NCI-H146 (cell line): ENCODE measurements at places on chromosomes 2 and 18.
A peak's percentile ranks its signal among the peaks of the same experiment; 100 is the strongest.

GRCh38 chr2:143296089-143296488 is 166.9 kb downstream of the ARHGAP15 start:
- DNase-seq: no peak

GRCh38 chr2:162520959-162521358 is 177.0 kb downstream of the GCA start:
- DNase-seq: peak; percentile 2

DNA sequence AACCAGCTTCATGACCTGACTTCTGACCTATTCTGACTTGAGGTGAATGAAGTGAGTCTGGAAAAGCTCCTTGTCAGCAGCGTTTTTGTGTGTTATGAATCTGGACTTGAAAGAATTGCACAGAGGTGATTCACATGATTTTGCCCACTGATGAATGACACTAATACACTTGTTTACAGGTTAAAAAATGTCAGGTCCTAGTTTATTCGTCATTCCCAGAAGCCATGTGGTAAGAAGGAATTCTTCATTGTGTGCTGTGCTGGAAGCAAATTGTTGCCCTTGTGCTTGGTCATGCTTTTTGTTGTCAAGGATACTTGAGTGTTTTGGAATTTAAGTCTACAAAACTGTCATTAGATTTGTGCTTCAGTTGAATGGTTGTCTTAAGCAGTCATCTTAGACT is 15.5 kb downstream of the SEC11C start:
- no peak for DNase-seq

DNA sequence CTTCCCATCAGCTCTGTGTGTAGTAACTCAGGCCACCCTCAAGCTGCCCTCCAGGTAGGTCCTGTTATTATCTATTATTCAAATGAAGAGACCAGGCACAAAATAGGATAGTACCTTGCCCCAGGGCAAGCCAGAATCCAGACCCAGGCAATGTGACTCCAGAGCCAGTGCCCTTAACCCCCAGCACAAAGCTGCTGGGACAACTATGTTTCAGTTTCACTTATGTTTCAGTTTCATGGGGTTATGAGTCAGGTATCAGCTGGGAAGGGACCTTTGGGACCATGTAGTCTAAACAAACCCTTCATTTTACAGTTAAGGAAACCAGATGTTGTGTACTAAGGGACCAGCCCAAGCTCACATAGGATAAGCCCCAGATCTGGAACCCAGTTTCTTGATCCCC is 10.0 kb downstream of the HK2 start:
- DNase-seq: no peak

GRCh38 chr18:8705961-8706790 is 820 bp downstream of the MTCL1 start:
- peak; percentile 57 for DNase-seq

GRCh38 chr2:10057231-10058107 is 14.1 kb downstream of the KLF11 start:
- DNase-seq: no peak

GRCh38 chr2:237873421-237873831 is 14.0 kb downstream of the RAMP1 start:
- DNase-seq: no peak

DNA sequence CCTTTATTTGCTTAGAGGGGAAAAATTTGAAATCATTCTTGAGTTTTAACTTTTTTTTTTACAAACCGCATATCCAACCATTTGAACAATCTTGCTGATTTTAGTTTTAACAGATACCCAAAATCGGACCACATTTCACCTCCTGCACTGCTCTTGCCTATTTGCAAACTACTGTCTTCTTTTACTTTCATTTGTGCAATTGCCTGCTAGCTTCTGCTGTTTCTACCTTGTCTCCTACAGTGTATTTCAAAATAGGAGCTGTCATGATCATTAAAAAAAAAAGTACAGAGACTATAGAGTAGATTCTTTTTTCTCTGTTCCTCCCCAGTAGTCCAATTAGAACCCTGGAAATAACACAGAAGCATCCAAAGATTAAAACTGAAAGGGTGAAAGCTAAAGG is 1081.2 kb downstream of the SOCS6 start:
- no peak for DNase-seq

- no peak for DNase-seq
Observed at GRCh38 chr2:214217599-214217998, 193.3 kb upstream of the VWC2L start.

GRCh38 chr2:218736531-218736930 is 25.9 kb downstream of the TTLL4 start:
- DNase-seq: no peak

DNA sequence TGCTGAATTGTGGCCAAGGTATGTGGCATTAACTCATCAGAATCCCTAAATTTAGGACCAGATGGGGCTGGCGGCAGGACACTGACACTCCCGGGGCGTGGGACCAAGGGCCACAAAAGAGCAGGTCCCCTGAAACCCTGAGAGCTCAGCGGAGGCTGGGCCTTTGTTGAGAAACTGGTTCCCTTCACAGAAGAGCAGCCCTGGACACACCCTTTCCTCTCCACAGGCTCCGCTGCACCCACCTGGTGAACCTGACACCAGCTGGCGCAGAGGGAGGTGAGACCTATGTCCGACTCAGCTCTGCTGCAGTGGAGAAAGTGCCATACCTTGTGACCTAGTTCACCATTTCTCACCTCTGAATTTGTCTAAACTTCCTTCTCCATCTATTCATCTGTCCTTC is 119.5 kb downstream of the RTP5 start:
- no peak for DNase-seq

GRCh38 chr18:37499044-37499443 is 66.6 kb downstream of the CELF4 start:
- peak; percentile 96 for DNase-seq

- DNase-seq: no peak
Observed at GRCh38 chr2:65489269-65489668, 56.9 kb upstream of the SPRED2 start.

DNA sequence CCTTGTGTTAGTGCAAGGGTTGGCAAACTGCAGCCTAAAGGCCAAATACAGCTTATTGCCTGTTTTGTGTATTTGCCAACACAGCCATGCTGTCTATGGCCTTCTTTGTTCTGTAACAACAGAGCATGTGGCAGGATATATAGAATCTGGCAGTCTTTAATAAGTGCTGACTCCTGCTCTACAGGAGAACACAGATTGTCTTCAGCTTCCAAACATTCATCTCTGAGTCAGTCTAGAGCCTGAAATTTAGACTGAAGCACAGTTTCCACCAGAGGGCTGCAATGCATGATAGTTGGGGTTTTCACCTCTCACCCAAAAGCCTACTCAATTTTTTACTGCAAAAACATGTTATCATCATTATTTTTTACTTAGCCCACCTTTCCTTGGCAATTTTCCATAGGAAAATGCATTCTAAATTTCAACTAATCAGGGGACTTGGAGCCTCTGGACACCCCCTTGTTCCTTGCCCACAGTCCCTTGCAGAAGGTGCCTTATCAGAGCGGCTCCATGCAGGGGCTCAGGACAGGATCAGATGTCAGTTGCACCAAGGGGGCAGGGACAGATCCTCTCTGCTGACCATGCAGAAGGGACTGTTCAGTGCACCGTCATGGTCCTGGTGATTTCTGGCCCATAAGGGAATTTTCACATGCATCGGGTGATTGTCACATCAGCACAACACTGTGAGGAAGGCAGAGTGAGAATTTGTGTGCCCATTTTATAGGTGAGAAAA is 12.4 kb downstream of the IL37 start:
- no peak for DNase-seq

- DNase-seq: no peak
Observed at GRCh38 chr2:17912266-17912691, 33.8 kb downstream of the KCNS3 start.

DNA sequence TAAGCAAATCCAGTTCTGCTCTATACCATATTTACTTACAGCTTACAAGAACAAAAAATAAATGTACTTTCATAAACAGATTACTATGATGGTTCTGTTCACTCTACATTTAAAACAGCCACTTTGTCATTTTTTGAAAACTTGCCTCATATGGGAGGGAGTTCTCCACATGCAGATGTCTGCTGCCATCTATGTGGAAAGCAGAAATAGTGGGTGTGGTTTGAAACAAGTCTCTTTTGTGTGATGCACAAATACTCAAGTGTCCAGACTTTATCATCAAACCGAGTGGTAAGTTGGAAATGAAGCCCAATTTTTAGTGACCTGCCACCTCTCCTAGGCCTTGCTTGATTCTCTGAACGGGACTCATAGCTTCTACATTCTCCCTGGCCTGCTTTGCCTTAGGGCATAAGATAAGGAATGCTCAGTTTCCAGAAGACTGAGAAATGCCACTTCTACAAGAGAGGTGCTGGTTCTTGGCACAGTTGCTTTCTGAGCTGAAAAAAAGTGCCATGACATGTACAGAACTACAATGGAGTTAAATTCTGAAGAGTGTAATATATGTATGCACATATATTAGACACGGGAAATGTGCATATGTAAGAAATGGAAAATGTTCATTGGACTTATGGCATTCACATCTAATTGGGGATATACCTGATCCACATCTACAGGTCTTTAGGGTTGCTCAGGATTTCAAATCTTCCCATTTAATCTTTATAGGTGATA is 221.0 kb downstream of the SLC8A1 start:
- peak; percentile 23 for DNase-seq

- no peak for DNase-seq
Observed at GRCh38 chr2:156476850-156477206, 40.6 kb downstream of the GPD2 start.

DNA sequence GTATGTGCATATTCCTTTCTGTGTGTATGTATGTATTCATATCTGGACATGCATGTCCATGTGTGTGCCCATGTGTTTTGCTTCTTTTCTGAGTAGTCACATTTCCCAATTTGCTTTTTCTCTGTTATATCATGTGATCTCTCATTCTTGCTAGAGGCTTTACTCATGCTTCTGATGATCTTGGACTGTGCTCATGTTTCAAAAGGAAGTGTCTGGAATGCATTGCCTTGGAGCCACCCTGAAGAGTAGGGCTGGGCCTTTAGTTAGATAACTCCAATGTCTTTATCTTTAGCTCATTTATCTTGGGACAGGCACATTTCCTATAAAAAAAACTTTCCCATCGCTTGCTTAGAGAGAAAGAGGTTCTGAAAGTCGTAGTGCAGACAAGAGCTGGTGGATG is 859.2 kb downstream of the CNTNAP5 start:
- DNase-seq: no peak

GRCh38 chr2:74884866-74885265 is 50.9 kb downstream of the HK2 start:
- no peak for DNase-seq

- no peak for DNase-seq
Observed at GRCh38 chr2:36556842-36557241, 41.1 kb downstream of the FEZ2 start.

DNA sequence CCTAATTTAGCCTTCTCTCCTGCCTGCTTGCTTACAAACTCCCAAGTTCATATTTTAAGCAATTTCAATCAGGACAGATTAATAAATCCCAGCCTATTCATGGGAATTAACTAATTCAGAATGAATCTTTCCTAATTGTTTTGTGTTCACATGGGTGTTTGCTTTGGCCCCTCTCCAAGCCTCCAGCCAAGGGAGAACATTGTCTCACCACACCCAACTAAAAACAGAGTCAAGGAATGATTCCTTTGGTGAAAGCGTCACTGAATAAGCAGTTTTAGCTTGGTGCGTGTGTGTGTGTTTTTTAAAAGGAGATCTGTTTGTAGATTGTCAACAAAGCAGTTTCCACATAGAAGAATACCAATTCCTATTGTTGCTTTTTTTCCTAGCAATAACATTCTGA is 43.0 kb upstream of the DSG1 start:
- DNase-seq: no peak

- DNase-seq: peak; percentile 31
Observed at GRCh38 chr2:177724398-177725287, 332.1 kb downstream of the AGPS start.

- no peak for DNase-seq
Observed at GRCh38 chr2:72114693-72115051, 33.0 kb downstream of the CYP26B1 start.

DNA sequence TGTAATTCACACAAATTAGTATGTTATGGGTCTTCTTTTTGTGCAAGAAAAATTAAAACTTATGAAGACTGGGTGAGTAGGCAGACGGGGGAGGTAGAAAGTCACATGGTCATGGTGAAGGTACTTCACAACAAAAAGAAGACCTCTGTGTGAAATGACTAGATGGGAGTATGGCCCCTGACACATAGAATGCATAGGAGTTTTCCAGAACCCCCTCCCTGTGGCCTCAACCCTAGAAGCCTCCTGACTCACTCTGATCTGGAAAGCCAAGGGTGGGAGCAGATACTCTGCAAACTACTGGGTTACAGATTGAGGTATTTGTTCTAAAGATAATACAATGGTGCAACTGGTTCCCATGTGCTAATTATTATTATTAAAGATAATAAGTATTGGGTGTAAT is 23.2 kb downstream of the SATB2 start:
- no peak for DNase-seq

DNA sequence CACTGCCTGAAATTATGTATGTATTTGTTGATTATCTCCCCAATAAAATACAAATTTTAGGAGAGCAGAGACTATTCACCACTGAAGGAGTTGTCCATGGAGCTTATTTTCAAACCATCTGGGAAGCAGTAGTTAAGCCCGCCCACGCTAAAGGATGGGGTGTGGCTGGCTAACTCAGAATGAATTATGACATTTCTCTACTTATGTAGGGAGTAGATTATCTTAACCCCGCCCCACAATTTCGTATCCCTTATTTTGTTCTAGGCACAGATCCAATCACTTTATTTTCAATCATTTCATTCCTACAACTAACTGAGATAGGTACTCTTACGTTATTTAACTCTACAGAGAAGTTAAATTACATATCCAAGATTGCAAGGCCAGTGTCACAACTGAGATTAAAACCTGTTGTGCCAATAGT is 1.4 kb upstream of the LAPTM4A start:
- DNase-seq: peak; percentile 46

GRCh38 chr18:45856531-45856930 is 31.1 kb downstream of the SIGLEC15 start:
- no peak for DNase-seq

GRCh38 chr2:88638743-88639142 is 11.5 kb upstream of the EIF2AK3 start:
- no peak for DNase-seq

- no peak for DNase-seq
Observed at GRCh38 chr18:9714266-9715087, 6.4 kb downstream of the RAB31 start.

DNA sequence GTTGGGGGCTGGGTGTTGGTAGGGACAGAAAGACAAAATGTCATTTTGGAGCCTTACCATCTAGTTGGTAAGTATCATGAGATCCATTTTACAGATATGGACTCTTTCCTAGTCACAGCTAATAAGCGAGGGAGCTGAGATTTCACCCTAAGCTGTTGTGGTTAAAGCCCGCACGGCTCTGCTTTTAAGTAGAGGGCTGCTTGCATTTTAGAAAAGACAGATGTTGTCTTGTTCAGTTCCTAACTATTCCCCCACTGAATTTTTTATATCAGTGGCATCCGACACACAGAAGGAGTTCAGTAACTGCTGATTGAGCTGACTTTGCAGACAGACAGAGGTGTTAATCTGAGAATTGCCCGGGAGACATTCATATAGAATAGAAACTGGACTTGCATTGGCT is 3.7 kb downstream of the QPCT start:
- no peak for DNase-seq

GRCh38 chr2:49973917-49974368 is 819.6 kb upstream of the FSHR start:
- DNase-seq: peak; percentile 93

GRCh38 chr2:7931808-7932207 is 750.0 kb upstream of the ID2 start:
- DNase-seq: peak; percentile 49
